Hematopoietic multipotent progenitor cell treated with erythropoietin and hydrocortisone succinate and interleukin-3 and kit ligand, for 17 days (in vitro differentiated cells): ENCODE measurements at places on chromosomes 3 and 15.

- no peak for DNase-seq
Measured at GRCh38 chr3:195139876-195140240, 131.1 kb downstream of the XXYLT1 start.

- DNase-seq = no peak
Measured at GRCh38 chr3:195133462-195133861, 137.5 kb downstream of the XXYLT1 start.

DNA sequence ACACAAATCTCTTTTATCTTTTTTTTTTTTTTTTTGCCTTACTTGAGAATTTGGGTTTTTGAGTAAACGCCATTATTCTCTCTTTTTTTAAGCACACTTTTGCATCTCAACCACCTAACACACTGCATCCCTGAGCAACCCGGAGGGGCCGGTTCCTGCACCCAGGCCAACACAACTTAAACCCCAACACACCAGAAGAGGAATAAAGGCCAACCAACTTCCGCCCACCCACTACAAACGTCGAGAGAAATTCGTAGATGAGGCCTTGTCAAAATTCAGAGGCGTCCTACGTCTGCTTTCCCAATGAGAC is 389 bp upstream of the CCNB2 start:
- no peak for DNase-seq

DNA sequence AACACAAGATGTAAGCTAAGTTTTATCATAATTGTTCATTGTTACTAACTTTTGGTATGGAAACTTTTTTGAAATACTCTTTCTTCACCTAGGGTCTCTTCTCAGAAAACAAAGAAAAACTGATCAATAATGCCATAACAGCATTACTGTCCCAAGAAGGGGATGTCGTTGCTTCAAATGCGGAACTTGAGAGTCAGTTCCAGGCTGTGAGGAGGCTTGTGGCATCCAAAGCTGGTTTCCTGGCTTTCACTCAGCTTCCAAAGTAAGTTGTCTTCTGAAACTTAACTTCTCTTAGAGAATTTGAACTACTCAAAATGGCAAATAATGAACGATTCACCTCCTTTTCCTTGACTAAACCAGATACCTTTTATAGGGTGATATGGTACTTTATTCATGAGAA is 39.3 kb downstream of the DNAJC13 start:
- DNase-seq = no peak

DNA sequence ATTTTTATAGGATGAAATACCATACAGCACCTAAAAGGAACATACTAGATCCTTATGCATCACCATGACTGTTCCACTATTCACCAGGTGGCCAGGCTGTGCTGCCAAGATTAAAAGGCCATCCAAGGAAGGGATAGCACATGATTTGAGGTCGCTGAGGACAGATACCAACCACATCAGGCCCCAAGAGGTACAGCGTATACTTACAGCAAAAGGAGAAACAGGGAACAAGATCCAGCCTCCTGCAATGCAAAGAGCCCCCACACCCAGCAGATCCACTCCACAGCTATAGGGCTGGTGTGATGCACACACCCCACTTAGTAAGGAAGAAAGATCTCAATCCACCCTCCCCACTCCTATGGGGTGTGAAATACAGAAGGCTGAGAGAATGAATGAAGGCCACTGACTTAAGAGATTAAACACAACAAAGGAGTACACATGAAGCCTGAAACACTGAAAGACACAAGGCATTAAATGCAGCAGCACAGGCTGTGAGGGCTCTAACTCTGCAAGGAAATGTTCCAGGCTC is 32.0 kb upstream of the ZNF445 start:
- DNase-seq = no peak

DNA sequence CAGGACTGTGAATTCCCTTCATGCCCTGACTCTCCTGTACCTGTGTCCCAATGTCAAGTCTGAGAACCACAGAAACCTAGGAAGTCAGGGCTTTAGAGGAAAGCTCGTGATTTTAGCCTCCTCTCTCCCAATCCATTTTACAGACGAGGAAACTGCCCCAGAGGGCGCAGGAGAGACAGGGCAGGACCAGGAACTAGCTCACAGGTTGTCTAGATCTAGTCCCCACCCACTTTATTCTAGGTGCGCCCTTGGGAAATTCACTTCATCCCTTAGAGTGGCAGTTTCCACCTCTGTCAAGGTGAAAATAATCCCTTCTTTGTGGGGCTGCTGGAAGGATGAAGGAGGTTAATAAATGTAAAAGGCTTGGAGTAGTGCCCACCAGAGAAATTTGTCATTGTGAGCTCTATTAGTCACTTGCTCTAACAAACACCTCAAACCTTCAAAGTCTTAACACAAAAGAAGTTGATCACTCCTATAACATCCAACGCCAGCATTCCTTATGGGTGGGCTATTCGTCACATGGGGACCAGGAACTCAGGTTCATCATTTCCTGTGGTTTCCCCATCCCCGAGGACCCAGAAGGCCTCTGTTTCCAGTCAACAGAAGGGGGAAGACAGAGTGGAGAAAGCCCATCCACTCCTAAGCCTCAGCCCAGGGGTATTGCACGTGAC is 282.3 kb downstream of the XXYLT1 start:
- no peak for DNase-seq

- no peak for DNase-seq
Measured at GRCh38 chr3:149809699-149810098, 3.3 kb upstream of the RNF13 start.

DNA sequence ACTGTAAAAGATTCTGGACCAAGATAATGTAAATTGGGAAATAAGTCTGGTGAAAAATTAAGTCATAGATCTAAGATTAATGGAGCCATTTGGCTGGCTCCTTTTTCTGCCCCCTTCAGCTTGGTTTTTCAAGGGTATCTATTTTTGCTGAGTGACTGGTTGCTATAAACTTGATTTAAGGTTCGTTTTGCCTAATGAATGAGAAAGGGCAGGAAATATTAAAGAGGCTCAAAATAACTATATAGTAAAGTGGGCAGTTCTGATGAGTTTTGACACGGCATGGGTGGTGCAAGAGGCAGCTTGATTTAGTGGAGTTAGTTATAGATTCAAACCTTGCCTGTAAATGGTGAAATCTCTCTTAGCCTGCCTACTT is 140.7 kb downstream of the STAC start:
- DNase-seq = no peak

DNA sequence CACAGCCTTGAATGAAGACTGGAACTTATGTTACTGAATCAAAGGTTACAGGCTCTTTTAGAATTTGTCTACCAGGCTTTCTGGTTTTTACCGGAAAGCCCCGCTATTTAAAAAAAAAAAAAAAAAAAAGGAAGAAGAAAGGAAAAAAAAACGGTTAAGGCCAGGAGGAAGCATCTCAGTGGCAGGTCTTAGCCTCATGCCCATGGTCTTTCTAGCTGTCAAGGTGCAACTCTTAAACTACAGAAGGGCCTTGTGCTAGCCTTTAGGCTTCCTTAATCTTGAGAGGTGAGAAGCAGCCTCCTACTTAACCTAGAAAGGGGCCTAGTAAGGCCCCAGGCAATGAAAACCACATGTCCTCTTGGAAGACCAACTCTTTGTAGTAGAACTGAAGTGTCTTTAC is 77.5 kb downstream of the TBC1D5 start:
- DNase-seq = no peak

GRCh38 chr15:78630886-78631633 is 9.9 kb downstream of the CHRNB4 start:
- DNase-seq = no peak

DNA sequence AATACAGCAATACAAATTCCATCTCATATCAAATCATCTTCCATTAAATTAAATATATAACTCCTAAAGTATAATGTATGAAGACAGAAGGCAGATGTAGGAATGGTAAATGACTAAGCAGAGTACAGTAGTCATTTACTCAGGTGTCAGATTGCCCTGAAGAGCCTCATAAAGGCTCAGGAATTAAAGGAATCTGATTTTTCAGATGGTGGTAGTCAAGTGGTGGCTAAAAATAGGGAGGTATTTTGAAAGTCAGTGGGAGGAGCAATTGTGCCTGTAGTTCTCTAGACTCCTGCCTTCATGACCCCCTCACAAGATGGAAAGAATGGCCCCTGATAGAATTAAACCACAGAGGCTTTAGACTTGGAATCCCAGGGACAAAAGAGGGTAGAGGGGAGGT is 142.7 kb upstream of the SYNPR start:
- DNase-seq = no peak

DNA sequence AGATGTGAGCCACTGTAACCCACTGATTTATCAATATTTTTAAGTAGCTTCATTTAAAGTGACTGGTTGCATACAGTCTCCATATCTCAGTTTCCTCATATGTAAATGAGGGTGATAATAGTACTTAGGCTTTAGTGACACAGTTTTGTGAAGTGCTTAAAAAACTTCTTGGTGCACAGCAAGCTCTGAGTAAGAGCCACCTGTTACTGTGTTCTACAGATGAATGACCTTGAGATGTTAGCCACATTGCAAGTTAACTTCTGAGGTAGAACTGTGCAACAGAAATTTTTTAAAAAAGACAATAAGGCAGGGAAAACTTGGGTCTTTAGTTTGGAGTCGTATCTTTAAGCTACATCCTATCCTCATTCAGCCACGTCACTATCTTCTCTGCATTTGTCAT is 43.1 kb downstream of the PCCB start:
- no peak for DNase-seq

- DNase-seq = no peak
Measured at GRCh38 chr3:44416031-44417030, 61.1 kb downstream of the ZNF445 start.

DNA sequence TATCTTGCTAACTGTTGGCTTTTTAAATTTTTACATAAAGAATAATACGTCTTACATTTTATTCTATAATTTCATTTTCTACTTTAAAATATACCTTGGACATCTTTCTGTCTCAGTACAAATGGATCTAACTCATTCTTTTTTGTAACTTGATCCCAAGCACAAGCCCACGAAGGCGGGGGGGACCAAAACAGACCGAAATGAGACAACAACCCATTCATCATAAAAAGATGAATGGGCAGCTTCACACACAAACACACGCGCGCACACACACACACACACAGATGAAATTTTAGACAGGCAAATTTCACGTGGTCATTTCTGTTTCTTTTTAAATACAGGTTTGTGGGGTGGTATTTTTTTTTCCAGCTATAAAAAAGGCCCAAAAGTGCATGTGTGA is 271.3 kb upstream of the TOPAZ1 start:
- DNase-seq = no peak

- DNase-seq = no peak
Measured at GRCh38 chr3:107987036-107987939, 103.5 kb downstream of the CD47 start.

- DNase-seq = no peak
Measured at GRCh38 chr15:33028495-33028894, 166.0 kb downstream of the FMN1 start.
